ENCODE measurements at places on chromosomes 12 and 14. TPM values are rescaled to one million over a fixed set of nuclear protein-coding genes. Genes with fewer than 3 reads are reported as not detected.
A peak's percentile ranks its signal among the peaks of the same experiment; 100 is the strongest.

GRCh38 chr12:24537083-24537860 is 411.6 kb downstream of the BCAT1 start:
- DNase-seq = no peak

DNA sequence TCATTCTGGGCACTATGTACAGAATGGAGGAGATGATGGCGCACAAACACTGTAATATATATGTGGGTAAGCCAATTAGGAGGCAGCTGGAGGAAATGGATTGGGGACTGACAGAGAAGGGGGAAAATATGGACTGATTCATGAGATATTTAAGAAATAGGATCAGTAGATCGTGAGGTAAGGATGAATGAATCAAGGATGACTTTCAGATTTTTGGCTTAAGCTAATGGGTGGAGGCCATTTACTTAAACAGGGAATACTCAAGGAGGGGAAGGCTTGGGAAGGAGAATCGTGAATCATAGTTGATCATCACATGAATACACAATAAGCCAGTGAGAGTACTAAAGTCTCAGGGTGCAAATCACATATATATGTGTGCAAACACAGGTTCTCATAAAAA is 11.2 kb upstream of the GNPNAT1 start:
- DNase-seq = no peak

DNA sequence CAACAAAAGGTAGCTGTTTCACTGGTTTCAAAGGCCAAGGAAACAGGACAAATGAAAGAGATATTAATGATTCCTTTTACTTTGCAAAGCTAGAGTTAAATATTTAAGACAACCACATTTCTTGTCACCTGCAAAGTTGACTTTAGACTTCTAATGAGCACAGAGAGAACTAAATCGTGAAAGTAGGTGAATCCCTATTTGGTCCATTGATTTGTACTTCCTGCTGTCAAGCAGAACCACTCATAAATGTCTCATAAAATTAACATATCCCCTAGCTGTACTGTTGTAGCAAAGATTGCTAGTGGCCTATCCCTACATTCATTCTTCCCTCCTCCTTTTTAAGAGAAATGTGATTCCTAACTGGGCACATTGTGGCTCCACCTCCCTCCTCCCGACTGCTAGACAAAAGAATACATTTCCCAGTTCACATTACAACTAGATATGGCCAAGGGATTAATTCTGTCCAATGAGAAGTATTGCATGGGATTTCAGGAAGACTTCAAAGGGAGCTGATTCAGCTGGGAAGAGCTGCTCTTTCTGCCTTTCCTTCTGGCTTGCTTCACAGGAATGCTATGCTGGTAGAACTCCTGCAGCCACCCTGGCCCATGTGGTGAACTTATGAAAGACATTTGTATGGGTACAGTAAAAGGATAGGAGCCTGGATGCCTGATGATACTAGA is 227.5 kb upstream of the ABCD2 start:
- DNase-seq = no peak

DNA sequence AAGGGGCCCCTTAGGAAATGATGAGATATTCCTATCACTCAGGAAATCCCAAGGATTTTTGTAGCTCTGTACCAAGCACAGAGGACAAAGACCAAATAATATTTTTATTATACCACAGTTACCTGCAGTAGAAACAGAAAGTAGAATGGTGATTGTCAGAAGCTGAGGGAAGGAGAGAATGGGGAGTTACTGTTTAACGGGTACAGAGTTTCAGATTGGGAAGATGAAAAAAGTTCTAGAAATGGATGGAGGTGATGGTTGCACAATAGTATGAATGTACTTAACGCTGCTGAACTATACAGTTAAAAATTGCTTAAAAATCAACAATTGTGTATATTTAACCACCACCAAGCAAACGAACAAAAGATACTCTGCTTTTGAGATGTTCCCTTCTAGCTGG is 24.1 kb downstream of the FLVCR2 start:
- DNase-seq = no peak

DNA sequence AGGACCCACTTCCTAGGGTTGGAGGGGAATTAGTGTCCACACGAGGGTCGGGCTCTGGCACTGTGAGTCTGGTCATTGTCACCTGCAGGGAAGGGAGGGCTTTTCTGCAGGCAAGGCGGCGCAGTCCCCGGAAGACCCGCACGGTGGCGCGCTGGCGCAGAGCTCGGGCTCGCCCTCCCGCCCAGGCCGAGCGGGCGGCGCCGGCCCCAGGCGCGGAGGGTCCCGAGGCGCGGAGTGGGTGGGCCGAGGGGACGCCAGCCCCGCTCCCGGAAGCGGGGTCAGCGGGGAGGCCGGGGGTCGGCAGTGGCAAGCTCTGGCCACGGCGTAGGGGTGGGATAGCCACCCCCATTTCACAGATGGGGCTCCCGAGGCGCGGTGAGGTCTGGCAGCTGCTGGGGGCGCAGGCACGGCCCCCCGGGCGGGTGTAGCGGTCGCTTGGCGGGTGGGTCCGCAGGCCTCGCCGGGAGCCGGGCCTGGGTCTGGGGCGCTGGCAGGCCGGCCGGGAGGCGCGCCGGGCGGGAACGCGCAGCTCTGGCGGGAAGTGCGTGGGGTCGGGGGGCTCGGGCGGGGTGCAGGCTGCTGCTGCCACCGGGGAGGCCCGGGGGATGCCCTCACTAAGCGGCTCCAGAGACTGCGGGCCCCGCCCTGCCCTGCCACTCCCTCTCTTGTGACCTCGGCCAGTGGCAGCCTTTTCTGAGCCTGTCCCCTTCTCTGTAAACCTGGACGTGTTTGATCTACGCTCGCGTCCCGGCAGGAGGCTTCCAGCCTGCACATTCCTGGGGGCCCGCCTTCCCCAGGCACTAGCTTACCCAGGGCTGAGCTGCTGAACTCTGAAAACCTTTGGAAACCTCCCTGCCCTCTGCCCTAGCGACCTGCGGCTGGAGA is 46.1 kb downstream of the CYP46A1 start:
- DNase-seq = peak; percentile 81

- no peak for DNase-seq
Measured at GRCh38 chr14:104467236-104467635, 112.3 kb upstream of the C14orf180 start.

Gene TUNAR
- polyA plus RNA-seq = not detected

GRCh38 chr14:68375376-68375775 is 417.5 kb downstream of the ZFP36L1 start:
- no peak for DNase-seq

- DNase-seq = no peak
Measured at GRCh38 chr12:65761301-65761700, 63.0 kb upstream of the HMGA2 start.

Data from hindlimb muscle (tissue), 1 donor.